Omental fat pad (tissue), 4 donors: ENCODE measurements at places on chromosomes 13 and 19.

DNA sequence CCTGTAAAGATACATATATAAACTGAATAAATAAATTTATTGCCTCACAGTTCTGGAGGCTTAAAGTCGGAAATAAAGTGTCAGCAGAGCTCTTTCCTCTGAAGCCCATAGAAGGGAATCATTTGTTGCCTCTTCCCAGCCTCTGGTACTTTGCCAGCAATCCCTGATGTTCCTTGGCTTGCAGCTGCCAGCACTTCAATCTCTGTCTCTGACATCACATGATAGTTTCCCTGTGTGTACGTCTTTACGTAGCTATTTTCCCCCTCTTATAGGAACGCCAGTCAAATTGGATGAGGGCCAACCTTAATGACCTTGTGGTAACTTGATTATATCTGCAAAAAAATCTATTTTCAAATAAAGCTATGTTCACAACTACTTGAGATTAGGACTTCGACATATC lies 250.9 kb downstream of the LIG4 start:
- no peak for DNase-seq

DNA sequence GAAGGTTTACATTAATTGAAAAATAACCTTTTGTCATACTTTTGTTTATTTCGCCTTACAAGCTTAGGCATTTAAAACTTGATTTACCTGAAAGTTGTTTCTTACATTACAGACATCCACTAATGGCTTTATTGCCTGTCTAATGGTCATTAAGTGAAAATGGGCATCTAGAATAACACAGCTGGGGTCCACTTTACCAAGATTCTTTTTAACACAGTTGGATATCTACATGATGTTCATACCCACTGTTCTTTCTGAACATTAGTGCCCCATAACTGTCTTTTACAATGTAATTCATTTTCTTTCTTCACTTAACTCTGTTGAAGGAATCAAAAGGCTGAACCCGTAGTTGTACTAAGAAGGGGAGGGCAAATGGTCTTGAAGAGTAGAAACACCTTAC lies 19.8 kb upstream of the KLHL1 start:
- DNase-seq = no peak

DNA sequence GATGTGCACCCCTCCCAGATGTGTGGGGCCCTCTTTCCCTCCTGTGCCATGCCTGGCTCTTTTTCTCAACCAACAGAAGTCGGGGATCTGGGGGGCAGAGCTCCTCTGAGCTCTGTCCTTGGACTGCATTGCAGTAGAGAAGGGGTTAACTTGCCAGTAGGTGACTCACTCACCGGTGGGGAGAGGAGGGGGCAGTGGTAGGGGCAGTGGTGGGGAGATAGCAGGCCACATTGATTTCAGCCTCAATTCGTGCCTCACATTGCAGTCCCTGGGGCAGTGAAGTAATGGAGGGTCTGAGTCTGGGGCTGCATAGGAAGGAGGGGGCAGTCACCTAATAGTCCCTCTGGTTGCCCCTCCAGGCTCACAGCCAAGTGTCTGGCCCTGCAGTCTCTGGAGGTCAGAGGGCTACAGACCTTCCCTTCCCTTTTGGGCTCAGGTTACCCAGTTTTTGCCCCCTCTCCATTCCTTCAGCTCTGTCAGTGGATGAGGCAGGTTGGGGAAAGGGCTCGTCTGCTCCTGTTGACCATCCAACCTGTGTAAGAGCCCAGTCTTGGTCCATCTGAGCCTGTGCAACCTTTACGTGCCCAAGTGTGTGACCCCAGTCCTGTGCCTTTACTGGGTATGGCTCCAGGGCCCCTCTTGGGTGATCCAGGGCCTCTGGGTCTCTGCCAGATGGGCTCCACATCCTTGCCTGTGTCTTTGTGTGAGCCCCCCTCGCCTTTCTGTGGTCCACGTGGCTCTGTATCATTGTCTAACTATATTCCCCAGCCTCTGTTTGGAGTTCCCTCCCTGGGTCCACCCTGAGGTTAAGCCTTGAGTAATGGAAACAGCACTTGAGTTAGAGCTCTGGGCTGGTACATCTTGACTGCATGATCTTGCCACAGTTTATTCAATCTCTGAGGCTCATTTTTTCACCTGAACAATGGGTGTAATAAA lies 13.0 kb downstream of the CIC start:
- no peak for DNase-seq

- no peak for DNase-seq
Measured at GRCh38 chr19:42657556-42657955, 62.8 kb upstream of the CEACAM8 start.

- peak; percentile 73 for DNase-seq
Measured at GRCh38 chr19:56393119-56394012, at the start of gene ZNF582. TSS of gene ZNF582 (minus strand) at chr19:56393534. CDS start at chr19:56391752, 1,782 bp downstream.

DNA sequence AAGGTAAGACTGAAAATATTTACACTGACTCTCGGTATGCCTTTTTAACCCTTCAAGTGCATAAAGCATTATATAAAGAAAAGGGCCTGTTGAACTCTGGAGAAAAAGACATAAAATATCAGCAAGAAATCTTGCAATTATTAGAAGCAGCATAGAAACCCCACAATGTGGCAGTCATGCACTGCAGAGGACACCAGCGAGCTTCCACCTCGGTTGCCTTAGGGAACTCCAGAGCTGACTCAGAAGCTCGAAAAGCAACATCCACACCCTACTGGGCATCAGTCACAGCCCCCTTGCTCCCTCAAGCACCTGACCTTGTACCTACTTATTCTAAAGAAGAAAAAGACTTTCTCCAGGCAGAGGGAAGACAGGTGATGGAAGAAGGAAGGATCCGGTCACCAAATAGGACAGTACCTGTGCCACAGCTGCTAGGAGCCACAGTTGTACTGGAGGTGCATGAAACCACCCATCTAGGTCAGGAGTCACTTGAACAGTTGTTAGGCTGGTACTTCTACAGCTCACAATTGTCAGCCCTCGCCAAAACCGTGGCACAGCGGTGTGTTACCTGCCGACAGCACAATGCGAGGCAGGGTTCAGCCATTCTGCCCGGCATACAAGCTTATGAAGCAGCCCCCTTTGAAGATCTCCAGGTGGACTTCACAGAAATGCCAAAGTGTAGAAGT lies 2.9 kb downstream of the ZNF816 start:
- DNase-seq = no peak

DNA sequence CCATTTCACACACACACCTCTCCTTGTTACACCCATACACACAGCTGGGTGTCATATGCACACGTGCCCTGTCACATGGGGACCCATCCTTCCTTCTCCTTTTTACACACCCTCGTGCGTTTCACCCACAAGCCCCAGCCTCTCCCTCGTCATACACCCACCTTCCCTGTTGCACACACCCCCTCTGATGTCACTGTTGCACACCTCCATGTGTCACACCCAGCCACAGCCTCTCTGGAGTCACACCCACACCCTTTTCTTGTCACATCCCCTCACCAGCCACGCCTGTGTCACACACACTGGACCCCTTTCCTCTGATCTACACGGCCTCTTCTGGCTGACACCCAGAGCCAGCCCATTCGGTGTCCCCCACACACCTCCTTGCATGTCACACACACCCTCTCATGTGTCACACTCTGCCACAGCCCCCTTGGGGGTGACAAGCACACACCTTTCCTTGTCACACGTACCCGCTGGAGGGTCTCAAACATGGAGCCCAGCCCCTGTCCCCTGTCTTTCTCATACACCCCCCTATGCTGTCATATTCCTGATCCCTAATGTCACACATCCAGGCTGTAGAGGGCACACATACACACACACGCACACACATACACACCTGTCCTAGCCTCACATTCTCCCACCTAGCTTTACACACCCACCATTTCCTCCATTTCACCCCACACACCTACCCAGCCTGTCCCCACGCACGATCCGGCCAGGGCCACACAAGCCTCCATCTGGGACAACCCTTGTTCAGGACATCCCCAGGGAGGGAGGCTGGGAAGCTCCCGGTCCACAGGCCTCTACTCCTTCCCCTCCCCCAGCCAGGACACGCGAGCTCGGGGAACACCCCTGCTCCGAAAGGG lies 1.4 kb downstream of the NOVA2 start:
- DNase-seq = no peak

DNA sequence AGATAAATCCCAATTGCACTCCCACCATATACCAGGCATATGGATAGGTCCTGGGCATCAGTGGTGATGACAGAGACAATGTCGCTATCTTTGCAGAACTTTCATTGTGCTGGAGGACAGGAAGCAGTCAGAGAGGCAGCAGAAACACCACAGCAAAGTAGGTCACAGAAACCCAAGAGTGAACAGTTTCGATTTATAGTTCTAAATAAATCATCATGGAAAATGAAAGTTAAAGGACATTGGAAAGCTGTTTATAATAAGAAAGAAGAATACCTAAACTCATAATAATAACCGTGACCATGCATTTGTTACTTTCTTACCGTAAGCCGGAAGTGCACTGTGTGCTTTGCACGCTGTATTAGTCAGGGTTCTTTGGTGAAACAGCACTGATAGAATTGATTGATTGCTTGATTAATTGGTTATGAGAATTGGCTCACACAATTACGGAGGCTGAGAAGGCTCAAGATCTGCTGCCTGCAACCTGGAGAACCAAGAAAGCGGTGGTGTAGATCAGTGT lies 38.9 kb downstream of the ALOX5AP start:
- no peak for DNase-seq

DNA sequence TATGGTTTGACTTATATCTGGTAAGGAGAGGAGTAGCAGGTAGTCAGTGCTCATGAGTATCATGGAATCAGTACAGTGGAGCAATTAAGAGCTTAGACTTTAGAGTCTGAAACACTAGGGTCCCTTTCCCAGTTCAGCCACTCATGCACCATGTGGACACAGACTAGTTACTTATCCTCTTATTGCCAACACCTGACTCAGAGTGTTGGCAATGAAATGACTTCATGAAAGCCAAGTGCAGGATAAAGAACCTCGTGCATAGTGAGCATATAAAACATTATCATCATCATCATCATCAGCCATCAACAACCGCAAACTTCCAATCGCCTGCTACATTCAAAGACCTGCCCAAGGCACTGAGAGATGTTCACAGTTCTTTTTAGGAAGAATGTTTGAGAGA lies 164.2 kb downstream of the FOXO1 start:
- DNase-seq = no peak

DNA sequence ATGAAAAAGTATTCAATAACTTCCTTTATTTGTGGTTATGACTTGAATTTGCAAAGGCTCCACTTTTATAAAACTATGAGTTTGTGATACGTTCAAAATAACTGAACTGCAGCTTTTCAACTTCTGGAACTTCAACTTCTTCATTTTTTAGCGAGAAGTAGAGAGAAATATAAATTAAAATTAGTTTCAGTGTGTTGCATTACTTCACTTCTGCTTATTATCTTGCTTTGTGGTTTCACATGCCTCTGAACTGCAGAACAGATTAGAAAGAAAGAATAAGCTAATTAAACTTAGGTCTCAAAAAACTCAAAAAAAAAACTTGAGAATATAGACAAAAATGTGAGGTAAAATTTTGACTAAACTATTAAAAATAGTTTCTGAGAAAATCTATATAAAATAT lies 1073.4 kb downstream of the PCDH17 start:
- no peak for DNase-seq

GRCh38 chr13:79403113-79403512 lies 2.9 kb downstream of the RBM26 start:
- DNase-seq = no peak

DNA sequence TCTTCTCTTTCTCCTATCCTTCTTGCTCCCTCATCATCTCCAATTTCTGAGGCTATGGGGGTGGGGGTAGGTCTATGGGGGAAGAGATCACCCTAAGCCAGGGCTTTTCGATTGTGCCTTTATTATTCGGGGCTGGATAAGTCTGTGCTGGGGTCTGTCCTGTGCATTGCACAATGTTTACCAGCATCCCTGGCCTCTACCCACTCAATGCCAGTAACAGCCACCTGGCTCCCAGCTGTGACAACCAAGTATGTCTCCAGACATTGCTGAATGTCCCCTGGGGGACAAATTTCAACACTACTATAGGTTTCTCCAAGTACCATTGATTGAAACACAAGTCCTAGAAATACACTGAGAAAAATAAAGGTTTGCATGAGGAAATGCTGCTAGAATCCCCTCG lies 13.2 kb downstream of the CBY2 start:
- no peak for DNase-seq

DNA sequence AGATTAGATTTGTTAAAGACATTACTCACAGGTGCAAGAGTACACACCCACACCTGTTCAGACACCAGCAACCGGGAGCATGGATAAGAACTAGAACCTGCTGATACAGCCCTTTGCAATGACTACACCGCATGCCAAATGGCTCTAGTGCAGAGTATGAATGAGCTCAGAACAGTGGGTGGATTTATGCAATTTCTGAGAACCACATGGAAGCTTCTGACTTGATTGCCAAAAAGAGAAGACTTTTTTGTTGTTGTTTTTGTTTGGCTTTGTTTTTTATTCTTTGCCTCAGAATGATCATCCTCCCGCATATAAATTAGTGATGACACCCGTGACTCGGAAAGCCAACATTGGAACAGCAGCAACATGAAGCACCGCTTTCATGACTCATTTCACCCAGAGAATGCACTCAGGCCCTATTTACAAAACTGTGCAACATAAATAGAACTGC lies 77.4 kb upstream of the LRCH1 start:
- no peak for DNase-seq

GRCh38 chr19:23801803-23802202 lies 43.1 kb upstream of the ZNF681 start:
- DNase-seq = no peak
